ENCODE measurements at places on chromosomes 13 and 19. TPM values are rescaled to one million over a fixed set of nuclear protein-coding genes. Genes with fewer than 3 reads are reported as not detected.

The MRPL54 gene
- 85.0 TPM for total RNA-seq

The EDNRB gene
- total RNA-seq, result not detected

The DCUN1D2 gene
- 16.2 TPM for total RNA-seq

The LGALS16 gene
- total RNA-seq, result not detected

The PLIN5 gene
- not detected for total RNA-seq

The GGACT gene
- total RNA-seq, result 4.9 TPM
